ENCODE measurements at places on chromosomes 3 and 15.
A peak's percentile ranks its signal among the peaks of the same experiment; 100 is the strongest.

DNA sequence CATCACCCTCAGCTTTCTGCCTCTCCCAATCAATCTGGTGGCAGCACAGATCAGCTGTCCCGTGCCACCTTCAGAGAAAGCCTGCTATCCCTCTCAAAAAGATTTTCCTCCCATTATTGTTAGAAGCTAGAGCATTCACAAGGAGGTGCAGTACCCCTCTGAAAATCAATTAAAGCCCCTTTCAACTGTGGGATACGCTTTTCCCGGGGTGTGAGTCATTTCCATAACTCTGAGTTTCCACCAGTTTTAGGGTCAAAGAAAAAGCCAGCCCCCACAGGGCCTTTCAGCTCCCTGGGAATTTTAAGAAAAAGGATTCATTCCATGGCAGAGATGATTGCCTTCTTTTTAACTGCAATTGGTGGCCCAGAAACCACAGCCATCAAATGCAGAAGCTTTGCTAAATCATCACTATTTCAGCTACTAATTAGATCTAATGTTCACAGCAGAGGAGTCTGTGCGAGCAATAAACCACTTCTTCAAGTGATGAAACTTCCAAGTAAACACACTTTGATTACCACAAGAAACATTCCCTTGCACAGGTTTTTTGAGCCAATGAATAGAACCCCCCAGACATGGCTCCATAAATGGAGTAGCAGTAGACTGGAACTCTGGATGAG lies 270.0 kb upstream of the TPRG1 start:
- DNase-seq: peak; percentile 35

DNA sequence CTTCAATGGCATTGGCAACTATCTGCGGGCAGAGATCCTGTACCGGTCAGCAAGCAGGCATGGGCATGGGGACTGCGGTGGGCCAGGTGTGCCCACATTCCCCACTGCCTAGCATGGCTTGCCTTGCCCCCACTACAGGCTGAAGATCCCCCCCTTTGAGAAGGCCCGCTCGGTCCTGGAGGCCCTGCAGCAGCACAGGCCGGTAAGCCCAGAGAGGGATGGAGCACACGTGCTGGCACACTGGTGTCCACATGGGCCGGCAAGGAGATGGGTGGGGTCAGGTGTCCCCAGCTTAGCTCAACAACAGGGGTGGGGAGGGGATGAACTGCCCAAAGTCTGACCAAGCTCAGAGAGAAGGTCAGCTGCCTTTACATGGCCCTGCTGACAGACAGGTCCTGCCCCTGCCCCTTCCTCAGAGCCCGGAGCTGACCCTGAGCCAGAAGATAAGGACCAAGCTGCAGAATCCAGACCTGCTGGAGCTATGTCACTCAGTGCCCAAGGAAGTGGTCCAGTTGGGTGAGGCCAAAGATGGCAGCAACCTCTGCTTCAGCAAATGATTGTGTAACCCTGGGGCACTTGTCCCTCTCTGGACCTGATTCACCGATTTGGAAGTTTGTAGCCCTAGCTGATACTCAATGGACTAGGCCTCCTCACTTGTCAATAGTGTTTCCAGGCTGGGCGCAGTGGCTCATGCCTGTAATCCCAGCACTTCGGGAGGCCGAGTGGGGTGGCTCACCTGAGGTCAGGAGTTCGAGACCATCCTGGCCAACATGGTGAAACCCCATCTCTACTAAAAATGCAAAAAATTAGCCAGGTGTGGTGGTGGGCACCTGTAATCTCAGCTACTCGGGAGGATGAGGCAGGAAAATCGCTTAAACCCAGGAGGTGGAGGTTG lies 5.6 kb downstream of the NEIL1 start:
- no peak for DNase-seq

DNA sequence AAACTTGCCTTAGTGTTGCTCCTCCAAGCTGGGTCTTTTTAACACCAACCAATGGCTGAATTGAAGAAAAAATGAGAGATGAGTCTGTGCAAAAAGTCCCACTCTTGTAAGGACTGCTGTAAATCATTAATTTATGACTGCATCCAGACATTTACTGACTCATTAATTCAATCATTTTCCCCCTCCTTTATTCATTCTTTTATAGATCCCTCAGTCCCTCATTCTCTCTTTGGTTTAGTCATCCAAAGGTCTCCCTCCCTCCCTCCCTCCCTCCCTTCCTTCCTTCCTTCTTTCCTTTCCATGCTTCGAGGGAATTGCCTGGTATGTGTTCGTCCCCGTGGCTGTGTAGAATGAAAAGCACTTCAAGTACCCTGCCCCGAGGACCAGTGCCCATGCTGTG lies 35.3 kb upstream of the MRPS22 start:
- no peak for DNase-seq

DNA sequence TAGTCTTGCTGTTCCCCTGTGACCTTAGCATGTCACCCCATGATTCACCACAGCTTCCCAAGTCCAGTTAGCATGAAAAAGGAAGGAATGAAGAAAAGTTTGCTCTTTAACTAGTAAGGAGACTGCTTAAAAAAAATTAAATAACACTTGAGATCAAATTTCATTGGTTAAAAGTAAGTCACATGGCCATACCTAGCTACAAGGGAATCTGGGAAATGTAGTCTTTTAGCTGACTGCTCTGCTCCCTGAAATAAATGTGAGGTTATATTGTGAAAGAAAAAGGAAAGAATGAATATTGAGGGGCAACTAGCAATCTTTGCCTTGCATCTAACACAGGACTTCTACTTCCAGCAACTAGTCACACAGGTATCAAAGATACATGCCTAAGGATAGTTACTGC lies 84.7 kb upstream of the LRRN1 start:
- DNase-seq: no peak

DNA sequence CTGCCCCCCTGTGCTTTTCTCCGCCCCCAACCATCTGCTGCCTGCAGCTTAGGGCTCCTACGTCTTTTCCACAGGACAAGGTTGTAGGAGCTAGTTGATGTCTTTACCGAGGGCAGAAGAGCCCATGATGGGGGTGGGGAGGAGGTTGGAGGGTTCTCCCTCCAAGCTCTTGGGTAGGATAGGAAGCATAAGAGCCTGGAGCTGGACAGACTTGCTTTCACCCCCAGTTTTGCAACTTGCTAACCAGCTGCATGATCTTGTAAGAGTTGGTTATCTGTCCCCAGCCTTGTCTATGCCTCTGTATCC lies 856 bp downstream of the ABCF3 start:
- no peak for DNase-seq

DNA sequence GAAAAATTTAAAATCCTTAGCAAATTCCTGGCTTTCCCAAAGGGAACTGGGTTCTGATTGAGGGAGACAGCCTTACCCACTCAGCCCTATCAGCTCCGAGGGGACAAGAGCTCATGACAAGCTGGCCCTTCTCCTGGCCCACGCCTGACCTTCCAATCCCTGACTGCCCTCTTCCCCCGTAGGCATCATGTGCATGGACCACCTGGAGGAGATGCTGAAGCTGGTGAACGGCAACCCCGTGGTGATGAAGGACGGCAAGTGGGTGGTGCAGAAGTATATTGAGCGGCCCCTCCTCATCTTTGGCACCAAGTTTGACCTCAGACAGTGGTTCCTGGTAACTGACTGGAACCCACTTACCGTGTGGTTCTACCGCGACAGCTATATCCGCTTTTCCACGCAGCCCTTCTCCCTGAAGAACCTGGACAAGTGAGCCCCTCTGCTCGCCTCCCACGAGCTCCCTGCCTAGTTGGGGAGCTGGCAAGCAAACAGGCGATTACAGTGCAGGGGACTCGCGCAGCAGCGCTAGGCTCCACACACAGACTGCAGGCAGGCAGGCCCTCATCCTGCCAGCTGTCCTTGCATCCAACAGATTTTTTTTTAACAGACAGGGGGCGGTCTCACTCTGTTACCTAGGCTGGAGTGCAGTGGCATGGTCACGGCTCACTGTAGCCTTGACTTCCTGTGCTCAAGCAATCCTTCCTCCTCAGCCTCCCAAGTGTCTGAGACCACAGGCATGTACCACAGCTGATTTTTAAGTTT lies 16.8 kb downstream of the RPUSD3 start:
- no peak for DNase-seq

- DNase-seq: no peak
Observed at GRCh38 chr15:84889313-84889990, 5.0 kb downstream of the SLC28A1 start.

DNA sequence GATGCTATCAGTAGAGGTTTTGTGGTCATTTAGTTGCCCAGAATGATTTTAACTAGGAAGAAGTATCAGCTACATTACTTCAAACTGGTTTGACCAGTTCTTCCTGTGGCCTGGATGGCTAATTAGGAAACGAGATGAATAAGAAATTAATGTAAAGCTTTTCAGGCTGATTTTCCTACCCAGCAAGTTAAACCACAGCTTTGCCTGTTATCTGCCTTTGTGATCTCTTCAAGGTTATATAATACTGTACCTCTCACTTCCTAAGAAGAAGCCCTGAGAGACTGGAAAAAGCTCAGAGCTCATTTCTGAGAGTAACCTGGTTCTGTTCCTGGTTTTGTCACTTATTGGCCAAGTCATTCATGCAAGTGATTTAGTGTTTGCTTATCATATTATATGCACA lies 782.2 kb upstream of the GOLIM4 start:
- DNase-seq: no peak

DNA sequence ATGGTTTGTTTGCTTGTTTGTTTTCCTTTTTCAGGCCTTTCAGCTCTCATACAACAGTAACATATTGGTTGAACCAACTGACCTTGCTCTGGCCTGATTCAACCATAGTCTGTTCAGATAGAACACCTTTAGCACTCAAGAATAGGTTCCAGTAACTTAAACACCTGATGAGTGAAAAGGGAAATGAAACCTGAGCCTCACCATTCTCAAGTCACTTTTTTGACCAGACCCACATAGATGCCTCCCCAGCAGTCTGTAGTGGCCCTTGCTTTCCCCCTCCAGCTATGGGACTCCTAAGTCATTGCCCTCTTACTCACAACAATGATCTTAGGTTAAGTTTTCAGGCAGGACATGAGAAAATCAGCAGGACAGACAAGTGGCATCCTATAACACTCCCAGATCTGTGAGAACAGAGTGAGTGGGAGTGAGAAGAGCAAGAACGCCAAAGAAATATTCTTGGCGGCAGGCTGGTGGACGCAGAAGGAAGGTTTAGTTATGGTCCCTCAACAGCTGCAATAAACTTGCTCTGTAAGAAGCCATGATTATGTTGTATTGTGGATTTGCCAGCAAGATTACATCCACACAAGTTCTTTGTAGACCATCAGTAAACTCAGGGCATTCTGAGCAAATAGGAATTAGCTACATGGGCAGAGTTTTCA lies 367.5 kb downstream of the MECOM start:
- DNase-seq: no peak
